ENCODE measurements at places on chromosomes 12 and 14. TPM values are rescaled to one million over a fixed set of nuclear protein-coding genes. Genes with fewer than 3 reads are reported as not detected.

SMIM41 gene
- not detected for total RNA-seq

SIX1 gene
- total RNA-seq, result 7.1 TPM

SDR9C7 gene
- 0.05 TPM for total RNA-seq

SNRPF gene
- 197 TPM for total RNA-seq

PMCH gene
- total RNA-seq, result not detected

CLEC2A gene
- not detected for total RNA-seq

Data from A549 treated with dexamethasone at 1 μM for 4 hours (cell line).